Left ventricle myocardium superior (tissue), 1 donor: ENCODE measurements at places on chromosomes 1 and 21.

DNA sequence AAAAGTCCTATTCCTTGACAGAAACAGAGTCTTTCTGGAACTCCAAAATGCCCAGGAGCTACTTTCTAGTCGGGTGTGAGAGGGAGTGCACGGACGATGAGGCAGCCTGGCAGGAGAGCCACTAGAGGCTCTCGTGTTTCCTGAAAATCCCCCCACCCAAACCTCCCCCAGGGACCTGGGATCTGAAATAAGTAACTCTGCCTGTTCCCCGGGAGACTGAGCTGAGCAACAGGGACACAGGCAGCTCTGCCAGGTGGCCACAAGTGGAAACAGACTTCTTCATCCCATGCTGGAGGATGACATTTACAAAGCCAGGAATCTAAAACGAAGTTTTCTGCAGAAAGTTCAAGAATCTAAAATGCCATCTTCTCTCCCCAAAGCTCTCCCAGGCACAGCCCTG is 77.1 kb downstream of the ITPKB start:
- peak; percentile 32 for DNase-seq

DNA sequence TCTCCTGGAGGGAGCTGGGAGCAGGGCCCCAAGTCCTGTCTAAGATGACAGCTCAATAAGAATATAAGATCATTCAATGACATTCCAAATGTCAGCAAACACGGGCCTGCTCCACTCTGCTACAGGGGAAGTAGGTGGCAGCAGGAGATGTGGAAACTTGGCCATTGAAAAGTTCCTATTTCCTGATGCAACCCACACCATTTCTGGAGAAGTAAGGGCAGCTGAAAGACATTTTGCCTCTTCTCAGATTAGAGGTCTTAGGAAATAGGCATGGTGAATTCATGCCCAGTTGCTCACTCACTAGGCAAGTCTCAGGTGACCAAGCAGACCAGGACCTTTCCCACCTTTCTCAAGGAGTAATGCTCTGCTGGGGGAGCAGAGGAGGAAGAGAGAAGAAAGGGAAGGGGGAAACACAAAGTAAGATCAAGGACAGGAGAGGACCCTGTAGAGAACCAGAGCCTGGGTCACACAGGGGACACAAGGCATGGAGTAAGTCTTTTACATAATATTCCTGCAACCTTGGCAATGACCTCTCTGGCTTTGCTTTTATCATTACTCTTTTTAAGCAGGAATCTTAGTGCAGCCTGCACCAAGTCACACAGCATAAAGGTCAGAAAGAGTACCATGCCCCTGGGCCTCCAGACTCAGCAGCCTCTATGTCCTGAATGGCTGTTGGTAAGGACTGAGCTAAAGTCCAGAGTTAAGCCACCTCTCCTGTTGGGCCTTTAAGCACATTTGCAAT is 68.9 kb downstream of the DMAP1 start:
- no peak for DNase-seq

GRCh38 chr1:37661401-37661800 is 26.7 kb upstream of the RSPO1 start:
- no peak for DNase-seq

DNA sequence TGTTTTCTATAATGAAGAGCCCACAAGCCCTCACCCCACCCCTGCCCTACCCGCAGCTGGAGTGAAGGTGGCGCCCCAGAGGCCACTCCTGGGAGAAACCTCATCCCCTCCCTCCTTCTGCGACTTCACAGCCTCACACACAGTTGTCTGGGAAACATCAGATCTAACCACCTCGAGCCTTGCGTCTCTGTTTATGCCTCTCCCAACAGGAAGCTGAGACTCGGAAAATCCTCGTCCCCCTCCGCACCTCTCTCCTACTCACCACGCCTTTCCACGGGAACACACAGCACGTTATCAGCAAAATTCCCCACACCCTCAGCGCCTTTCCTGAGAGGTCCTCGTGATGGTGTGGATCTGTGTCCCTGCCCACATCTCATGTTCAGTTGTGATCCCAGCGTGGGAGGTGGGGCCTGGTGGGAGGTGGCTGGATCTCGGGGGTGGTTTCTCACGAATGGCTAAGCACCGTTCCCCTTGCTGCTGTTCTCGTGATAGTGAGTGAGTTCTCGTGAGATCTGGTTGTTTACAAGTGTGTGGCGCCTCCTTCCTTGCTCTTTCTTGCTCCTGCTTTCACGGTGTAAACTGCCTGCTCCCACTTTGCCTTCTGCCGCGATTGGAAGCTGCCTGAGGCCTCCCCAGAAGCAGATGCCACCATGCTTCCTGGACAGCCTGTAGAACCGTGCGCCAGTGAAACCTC is 190.6 kb downstream of the KIF26B start:
- DNase-seq: no peak

- peak; percentile 49 for DNase-seq
Observed at GRCh38 chr1:226100436-226101391, 38.2 kb downstream of the H3-3A start.

DNA sequence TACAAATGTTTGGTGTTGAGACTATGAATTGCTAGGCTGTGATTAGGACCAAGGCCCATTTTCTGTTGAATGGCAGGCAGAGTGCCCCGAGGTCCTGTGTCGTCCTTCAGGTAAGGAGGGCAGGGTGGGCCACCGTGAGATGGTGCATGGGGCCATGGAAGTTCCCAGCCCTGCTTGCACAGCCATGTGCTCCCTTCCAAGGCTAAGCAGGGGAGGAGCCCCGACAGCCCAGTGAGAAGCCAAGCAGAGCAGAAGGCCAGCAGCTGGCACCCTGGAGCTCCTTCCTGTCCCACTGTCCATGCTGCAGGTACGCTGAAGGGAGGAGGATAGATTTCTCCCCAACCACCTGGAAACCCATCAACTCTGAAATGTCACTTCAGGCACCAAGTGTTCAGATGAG is 8.2 kb upstream of the NUAK2 start:
- DNase-seq: no peak

- DNase-seq: no peak
Observed at GRCh38 chr1:67721650-67722291, 36.8 kb downstream of the GADD45A start.

GRCh38 chr21:45537111-45537745 is 5.0 kb downstream of the SLC19A1 start:
- DNase-seq: peak; percentile 17

DNA sequence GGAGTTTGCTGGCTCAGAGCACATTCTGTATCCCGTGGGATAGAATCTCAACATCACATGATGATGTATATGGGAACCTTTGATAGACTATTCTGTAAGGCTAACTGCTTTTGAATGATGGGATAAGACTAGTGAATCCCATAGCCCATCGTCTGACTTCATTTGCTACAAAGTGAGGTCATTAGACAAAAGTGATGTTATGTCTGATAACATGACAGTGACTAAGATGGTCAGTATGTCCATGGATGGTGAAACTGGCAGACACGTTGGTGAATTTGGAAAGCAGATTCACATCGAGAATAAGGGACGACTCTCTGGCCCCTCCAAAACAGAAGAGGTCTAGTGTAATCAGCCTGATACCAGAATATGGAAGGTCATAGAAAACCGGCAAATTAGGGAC is 108.4 kb downstream of the HHAT start:
- DNase-seq: no peak
